ENCODE measurements at places on chromosomes 16 and 17. TPM values are rescaled to one million over a fixed set of nuclear protein-coding genes. Genes with fewer than 3 reads are reported as not detected.
A peak's percentile ranks its signal among the peaks of the same experiment; 100 is the strongest.

DNA sequence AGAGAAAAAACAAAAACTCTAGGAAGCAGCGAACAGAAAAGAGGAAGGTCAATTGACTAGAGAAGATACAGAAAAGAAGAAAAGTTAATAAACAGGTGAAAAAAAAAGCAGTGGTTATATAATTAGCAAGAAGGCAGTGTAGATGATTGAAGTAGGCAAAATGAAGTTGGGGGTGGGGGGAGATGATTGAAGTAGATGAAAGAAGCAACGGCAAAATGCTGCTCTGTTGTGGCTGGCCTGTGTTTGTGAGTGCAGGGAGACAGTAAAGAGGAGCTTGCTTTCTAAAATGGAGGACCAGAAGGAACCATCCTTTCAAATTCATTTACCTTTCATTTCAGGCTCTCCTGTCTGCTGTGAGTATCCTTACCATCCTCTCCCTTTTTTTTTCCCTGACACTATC lies 3.6 kb downstream of the EVI2B start:
- DNase-seq = no peak

DNA sequence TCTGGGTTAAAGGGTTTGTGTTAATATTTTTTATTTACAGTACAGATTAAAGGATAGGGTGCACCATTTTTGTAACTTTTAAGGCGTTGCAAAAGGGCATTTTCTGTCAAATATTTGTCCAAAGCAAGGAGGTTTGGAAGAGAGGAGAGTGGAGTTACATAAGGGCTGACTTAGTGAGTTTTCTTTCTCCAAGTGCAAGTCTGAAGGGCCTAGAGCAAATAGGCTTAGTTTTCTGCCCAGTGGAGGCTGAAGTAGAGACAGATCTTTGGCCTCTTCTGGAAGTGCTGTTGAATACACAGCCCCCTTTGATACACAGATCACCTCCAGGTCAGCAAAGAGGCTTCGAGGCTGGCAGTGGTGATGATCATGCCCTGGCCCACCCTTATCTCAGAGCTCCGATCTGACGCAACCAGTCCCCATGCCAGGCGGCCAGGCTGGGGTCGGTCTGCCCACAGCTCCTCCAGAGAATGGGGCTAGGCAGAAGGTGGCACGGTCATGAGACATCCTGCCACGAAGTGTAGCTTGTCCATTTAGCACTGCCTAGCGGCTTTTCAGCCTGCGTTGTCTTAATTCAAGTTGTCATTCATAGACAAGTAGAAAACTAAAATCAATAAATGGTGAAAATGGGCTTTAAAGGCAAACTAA lies 79.5 kb upstream of the IRX3 start:
- no peak for DNase-seq

GRCh38 chr17:5893741-5894140 lies 176.4 kb upstream of the WSCD1 start:
- DNase-seq = no peak

DNA sequence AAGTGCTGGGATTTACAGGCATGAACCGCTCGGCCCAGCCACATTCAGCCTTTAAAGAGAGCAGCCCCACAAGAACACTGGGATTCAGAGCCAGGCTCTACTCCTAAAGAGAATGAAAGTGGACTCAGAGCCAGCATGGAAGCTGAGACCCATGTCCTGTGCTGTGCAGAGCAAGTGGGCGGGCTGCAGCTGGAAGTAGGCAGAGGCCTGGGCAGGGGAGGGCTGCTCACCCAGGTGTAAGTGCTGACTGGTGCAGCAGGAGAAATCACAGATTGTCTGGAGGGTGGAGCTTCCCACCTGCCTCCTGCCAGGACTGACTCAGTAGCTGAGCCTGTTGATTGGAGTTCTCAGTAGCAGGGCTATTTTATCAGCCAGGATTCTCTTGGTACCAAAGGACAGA lies 178.7 kb downstream of the KATNIP start:
- no peak for DNase-seq

DNA sequence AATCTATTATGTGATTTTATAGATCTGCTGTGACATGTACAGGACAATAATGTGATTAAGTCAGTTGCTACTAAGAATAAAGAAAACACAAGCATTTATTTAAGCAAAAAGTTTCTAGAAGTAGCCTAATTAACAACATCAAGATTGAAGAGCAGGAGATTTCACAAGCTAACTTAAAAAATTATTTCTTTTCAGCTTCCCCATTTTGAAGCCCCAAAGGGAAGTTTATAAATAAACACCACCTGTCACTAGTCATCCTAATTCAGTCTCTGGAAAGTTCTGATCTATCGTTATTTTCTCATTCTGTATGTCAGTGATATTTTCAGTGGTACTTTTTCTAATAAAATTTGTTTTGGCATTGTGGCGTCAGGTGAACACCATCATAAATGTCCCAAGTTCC lies 8.3 kb downstream of the CAPNS2 start:
- DNase-seq = no peak

DNA sequence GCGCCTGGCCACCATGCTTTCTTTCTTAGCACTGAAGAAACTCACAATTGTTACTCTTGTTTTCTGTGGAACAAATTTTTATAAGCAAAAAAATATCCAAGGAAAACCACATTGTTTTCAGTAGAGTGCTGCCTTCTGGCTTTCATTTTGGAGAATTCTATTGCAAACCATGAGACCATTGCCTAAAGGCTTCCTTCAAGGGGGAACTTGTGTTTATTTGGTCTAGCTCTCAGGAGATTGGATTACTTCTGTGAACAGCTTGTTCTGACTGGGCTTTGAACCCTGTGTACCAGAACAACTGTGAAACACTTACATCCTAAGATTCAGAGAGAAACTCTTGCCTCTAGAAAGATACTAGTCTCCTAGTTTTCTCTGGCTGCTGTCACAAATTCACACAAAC lies 32.1 kb downstream of the TOM1L1 start:
- DNase-seq = no peak

- no peak for DNase-seq
Observed at GRCh38 chr17:1774390-1775176, 12.7 kb downstream of the SERPINF1 start.

- peak; percentile 73 for DNase-seq
Observed at GRCh38 chr16:21158208-21159110, at the start of gene LDAF1. TSS of gene LDAF1 (plus strand) at chr16:21158674. CDS start at chr16:21161183, 2,509 bp downstream.

- DNase-seq = no peak
Observed at GRCh38 chr17:15516150-15516549, 47.1 kb downstream of the TVP23C start.

DNA sequence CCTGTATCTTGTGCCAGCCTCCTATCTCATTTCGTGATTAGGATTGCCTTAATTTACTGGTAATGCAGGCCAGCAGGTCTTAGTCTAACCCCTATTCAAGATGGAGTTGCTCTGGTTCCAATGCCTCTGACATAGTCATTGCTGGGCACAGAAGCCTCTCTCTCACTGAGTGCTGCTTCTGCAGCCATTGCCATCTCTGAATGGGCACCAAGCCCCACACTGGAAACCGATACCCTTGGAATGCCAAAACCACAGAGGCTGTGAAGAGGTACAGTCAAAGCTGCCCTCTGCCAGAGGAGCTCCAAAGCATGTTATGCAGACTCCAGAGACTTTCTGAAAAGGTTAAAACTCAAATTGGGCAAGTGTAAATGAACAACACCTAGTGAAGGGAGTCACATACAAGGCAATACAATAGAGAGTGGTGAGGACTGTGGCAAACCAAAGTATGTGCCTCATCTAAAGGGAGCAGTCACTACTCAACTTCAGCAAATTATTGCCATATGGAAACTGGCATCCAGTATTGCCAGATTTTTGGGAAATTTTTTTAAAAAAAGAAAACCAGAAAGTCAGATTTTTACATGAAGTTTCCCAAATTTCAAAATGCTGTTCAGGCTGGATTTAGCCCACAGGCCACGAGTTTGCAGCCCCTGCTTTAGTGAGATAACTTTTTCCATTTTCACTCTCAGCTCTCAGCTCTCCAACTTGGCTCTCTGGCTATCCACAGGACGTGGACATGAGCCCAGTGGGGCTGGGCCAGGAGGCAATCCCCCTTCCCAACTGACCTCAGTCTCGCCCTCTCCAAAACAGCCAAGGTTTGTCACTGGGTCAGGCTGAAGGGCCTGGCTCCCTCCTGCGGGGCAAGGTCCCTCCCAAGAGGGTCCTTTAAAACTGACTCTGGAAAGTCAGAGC lies 2.1 kb upstream of the MMP2 start:
- DNase-seq = no peak

DNA sequence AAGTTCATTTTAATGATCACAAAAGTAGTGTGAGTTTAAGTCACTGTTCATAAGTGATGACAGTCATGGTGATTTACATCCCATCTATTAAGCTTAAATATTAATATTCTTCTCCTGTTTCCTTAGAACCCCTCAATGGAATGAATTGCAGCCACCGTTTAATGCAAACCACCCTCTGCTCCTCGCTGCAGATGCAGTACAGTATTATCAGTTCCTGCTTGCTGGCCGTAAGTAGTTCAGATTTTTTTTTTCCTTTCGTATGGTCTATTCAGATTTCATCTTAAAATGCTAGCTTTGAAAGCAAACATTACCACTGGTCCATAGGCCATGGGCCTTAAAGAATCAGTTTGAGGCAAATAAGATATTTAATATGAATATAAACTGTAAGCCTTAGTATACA lies 359.0 kb upstream of the TBX2 start:
- DNase-seq = no peak

- no peak for DNase-seq
Observed at GRCh38 chr16:78220571-78220970, 121.1 kb downstream of the WWOX start.

GRCh38 chr17:54861471-54861983 lies 39.1 kb upstream of the TOM1L1 start:
- no peak for DNase-seq

DNA sequence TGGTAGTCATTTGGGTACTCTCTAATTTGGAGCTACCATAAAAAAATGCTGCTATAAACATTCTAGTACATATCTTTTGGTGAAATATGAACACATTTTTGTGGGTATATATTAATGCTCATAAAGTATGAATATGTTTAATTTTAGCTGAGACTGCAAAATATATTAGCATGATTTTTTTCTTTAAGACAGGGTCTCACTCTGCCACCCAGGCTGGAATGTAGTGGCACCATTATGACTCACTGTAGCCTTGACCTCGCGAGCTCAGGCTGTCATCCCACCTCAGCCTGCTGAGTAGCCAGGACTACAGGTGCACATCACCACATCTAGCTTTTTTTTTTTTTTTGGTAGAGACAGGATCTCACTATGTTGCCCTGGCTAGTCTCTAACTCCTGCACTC lies 371.7 kb downstream of the SOX9 start:
- DNase-seq = no peak

- no peak for DNase-seq
Observed at GRCh38 chr16:17526956-17527937, 56.5 kb upstream of the XYLT1 start.

DNA sequence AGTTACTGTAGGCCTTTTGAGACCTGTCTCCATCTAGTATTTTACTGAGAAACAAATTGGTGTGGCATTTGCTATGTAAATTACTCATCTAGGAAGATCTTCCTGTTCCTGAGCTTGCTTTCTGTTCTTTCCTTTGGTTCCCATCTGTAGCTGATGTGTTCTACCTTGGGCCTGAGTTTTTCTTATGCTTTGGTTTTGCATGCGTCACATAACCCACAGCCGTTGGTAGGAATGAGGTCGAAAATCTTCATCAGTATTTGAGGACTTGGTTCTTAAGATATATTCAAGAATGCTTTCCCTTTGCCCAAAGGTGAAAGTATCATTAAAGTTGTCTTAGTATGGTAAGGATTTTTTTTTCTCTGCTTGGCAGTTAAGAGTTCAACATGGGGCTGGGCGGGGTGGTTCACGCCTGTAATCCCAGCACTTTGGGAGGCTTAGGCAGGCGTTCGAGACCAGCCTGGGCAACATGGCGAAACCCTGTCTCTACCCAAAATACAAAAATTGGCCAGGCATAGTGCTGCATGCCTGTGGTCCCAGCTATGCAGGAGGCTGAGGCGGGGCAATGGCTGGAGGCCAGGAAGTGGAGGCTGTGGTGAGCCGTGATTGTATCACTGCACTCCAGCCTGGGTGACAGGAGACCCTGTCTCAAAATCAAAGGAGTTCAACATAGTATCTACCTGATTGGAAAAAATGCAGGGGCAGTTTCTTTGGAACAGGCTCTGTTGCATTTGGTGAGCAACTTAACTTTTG lies 28.8 kb downstream of the IST1 start:
- no peak for DNase-seq

DNA sequence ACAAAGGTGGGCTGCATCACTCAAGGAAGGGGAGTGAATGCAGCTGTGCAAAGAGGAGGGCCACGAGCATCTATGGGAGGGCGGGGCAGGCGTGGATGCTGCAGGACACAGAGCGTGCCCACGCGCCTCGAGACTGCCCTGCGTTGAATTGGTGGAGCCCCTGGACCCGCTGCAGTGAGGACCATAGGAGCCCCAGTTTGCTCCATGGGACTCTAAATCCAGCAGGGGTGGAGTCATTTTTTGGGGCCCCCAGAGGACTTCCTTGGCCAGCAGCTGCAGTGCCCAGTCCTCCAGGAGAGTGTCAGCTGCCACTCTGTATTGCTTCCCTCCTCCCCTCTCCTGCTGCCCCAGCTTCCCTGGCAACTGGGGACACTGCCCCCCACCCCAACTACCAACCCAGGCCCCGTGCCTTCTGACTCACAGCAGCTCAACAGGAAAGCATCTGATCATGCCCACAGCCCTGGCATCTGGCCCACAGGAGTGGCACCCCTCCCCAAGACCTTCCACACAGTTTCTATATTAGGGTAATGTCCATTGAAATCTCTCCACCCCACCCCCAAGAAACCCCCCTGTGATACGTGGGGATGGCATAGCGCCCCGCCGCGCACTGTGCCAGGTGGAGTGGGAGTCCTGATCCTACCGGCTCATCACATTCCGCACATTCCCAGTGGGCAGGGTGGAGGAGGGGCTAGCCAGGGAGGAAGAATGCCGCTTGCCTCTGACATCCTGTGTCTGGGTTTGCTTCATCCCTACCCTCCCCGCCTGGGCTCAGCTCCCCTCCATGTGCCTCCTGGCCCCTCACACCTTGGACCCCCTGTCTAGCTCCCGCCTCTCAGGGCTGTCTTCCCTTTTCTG lies 27.8 kb upstream of the ITGA3 start:
- DNase-seq = no peak

- DNase-seq = no peak
Observed at GRCh38 chr17:10421211-10421610, 539 bp downstream of the MYH8 start.

GRCh38 chr17:64028874-64029464 lies 8.5 kb upstream of the ICAM2 start:
- DNase-seq = peak; percentile 73

The ALOX15 gene
- not detected for total RNA-seq

The TBC1D26 gene
- total RNA-seq = not detected

The TPSB2 gene
- total RNA-seq = not detected

The TRPV3 gene
- 0.53 TPM for total RNA-seq

The EFCAB13 gene
- total RNA-seq = 1.8 TPM

The SOST gene
- not detected for total RNA-seq

The FGF11 gene
- 0.45 TPM for total RNA-seq

The SMIM36 gene
- not detected for total RNA-seq

The OVCA2 gene
- total RNA-seq = 82.0 TPM

The PRAC1 gene
- not detected for total RNA-seq

The ARL17B gene
- 7.0 TPM for total RNA-seq

The B3GNT9 gene
- total RNA-seq = 0.92 TPM

The VMO1 gene
- total RNA-seq = not detected
